ENCODE measurements at places on chromosomes 2 and 18. TPM values are rescaled to one million over a fixed set of nuclear protein-coding genes. Genes with fewer than 3 reads are reported as not detected.

The EVX2 gene
- not detected for total RNA-seq

The IL36B gene
- not detected for total RNA-seq

The PCARE gene
- not detected for total RNA-seq

The ANKRD30B gene
- not detected for total RNA-seq

The EML6 gene
- total RNA-seq = 0.13 TPM

The CCT4 gene
- total RNA-seq = 121 TPM

The VWC2L gene
- not detected for total RNA-seq

The KCNJ13 gene
- total RNA-seq = not detected

The KIF1A gene
- total RNA-seq = not detected

The IL1B gene
- total RNA-seq = 0.32 TPM

The KCNF1 gene
- 3.1 TPM for total RNA-seq

The ATOH8 gene
- total RNA-seq = 31.7 TPM

The CRYGD gene
- total RNA-seq = not detected

The CDKL4 gene
- total RNA-seq = 0.19 TPM

The TRIM43B gene
- 0.16 TPM for total RNA-seq

The G6PC2 gene
- total RNA-seq = not detected

The GLI2 gene
- total RNA-seq = under 0.01 TPM

The HOXD3 gene
- total RNA-seq = 7.6 TPM

The PRPF40A gene
- 67.5 TPM for total RNA-seq

The PLEK gene
- total RNA-seq = 0.16 TPM

All from bladder microvascular endothelial cell (primary cell).